ENCODE measurements at places on chromosomes 3 and 15.

DNA sequence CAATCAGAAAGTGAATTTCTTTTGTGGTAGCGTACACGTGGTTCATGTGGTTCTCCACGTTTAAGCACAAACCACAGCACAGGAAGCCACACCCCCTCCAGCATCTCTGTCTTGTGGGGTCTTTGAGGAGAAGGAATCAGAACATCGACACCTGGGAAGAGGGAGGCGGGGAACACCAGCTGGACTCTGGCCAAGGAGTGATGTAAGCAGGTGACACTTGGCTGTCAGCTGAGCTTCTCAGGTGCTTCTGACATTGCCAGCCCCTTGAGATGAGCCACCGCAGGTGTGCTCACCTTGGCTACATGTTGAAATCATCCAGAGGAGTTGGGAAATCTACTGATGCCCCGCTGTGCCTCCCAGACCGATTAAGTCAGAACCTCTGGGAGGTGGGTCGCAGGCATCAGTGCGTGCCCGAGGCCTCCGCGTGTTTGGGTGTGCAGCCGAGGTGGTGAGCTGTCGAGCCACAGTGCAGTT is 85.0 kb downstream of the FAM81A start:
- no peak for DNase-seq

GRCh38 chr15:45361878-45362277 is 16.5 kb downstream of the GATM start:
- DNase-seq = no peak

GRCh38 chr3:43861635-43862034 is 170.9 kb downstream of the ABHD5 start:
- DNase-seq = no peak

DNA sequence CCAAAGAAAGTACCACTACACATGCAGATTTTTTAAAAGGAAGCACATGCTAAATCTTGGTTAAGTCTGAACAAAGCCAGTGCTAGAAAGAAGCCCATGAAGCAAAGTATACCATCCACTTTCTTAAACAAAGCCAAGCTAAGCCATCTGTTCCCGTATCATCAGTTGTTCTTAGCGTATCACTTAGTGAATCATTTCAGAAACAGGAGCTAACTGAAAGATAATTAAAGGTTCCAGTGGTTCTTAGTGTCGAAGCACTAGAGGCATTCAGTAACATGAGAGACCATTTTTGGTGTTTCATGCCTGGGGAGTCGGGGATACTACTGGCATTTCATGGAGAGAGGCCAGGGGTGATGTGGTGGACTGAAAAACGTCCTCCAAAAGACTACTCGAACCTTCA is 12.8 kb downstream of the UBXN7 start:
- DNase-seq = no peak

DNA sequence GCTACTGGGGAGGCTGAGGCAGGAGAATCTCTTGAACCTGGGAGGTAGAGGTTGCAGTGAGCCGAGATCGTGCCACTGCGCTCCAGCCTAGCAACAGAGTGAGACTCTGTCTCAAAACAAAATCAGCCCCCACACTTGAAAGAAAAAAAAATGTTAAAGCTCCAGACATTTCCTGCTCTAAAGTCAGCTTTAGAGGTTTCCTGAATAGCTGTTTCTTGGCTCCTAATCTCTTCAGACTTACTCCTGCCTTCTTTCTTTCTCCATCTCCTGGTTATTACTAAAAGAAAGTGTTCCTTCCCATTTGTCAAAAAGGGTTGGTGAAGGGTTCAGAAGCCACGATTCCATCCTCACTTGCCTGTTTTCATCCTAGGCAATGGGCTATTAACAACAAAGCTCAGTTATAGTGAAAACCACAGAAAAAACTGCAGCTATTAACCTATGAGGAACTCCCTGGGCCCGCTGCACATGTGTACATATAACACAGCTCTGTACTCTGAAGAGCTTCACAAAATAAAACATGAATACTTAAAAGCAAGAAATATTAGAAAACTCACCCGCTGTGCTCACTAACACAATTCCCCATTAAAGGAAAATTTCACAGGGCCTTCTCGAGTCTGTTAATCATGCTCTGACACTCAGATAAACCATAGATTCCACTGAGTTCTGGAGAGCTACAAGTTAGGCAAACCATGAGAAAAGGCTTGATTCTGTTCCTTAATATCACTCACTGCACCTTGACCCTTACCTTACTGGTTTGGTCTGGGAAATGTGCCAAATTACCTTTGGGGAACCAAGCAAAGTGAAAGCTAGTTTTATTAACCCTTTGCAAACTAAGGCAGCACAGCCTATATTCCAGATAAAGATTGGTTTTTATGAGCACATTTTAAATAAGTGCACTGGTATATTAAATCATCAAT is 89.9 kb upstream of the TSPAN3 start:
- no peak for DNase-seq

- DNase-seq = no peak
Observed at GRCh38 chr3:179453967-179454366, 2.7 kb upstream of the GNB4 start.

GRCh38 chr15:84685304-84685703 is 27.3 kb upstream of the NMB start:
- peak; percentile 86 for DNase-seq

DNA sequence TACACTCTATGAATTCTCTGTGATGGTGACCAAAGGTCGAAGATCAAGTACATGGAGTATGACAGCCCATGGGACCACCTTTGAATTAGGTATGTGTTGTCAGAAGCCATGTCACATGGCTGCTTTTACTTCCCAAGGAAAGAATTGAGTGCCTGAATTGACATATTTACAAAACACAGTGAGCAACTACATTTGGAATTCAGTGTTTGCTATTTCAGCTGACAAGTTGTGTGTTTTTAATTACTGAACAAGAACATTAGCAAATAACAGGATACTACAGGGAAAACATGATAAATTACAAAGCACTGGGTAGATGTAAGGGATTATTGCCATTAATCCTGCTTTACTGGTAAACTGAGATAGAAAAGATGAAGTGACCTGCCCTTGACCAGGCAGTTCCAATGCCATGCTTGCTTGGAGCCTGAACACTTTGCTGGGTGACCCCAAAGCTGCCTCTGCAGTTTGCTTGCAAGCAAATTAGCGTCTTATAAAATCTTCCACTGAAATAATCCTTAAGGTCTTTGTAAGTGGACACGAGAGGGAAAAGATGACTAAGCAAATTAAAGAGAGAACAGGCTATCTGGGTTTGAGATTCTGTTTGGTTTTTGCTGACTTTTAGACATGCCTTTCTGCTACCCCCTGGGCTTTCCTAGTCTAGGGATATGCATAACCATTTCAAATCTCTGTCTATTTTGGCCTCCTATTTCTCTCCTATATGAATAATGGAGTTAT is 98.2 kb downstream of the HCN4 start:
- DNase-seq = no peak

GRCh38 chr3:107240183-107241091 is 136.8 kb upstream of the CCDC54 start:
- DNase-seq = peak; percentile 78

GRCh38 chr15:74988007-74988800 is 7.2 kb upstream of the SCAMP5 start:
- peak; percentile 22 for DNase-seq

DNA sequence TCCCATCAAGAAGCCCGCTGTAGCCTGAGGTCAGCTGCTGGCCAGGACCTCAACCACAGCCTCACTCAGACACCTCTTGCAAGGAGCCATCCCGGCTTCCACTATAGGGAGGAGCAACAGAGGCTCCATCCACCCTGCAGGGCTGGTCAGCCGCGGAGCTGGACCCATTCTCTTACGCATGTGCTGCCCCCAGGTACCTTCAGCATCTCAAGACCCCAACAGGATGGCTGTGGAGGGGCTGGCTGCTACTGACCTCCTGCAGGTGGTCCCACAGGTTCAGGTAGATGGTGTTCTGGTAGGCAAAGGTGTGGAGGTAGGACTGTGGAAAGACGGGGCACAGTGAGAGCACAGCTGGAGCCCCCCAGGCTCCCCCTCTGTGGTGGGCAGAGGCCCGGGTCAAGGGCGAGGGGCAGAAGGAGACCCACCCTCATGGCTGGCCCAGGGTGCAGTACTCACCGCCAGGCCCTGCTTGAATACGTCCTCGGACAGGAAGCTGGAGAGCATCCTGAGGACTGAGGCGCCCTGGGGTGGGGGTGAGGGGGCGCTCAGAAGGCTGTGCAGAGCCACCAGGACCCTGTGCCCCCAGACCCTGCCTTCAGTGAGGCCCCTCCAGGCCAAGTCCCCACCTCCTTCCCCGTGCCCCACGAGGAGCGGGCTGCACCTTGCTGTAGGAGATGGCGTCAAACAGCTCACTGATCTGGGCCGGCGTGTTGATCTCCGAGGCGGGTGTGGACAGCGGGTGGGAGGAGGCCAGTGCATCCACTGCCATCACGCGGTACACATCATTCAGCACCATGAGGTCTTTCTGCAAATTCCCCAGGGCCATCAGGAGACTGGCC is 11.4 kb downstream of the ANPEP start:
- no peak for DNase-seq

- DNase-seq = no peak
Observed at GRCh38 chr15:52098323-52098722, 14.3 kb downstream of the BCL2L10 start.

- no peak for DNase-seq
Observed at GRCh38 chr15:26562336-26562735, 210.5 kb downstream of the GABRB3 start.

DNA sequence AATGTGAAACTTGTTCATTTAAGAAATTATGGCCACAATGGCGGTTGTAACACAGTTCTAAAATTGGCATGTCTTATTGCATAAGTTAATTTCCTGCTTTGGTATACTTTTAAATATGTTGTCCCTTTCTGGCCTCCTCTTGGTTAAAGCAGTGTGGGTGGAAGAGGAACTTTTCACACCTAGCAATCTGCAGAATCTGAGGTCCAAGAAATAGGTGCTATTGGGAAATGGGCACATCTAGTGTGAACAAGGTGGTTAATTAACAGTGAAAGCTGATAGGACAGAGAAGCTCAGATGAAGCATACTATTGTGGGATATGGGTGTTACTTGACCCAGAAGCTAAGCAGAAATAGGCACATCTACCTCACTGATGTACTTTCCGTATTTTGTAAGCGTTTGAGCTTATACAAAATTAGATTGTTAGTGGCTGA is 10.6 kb downstream of the CMC1 start:
- DNase-seq = no peak

DNA sequence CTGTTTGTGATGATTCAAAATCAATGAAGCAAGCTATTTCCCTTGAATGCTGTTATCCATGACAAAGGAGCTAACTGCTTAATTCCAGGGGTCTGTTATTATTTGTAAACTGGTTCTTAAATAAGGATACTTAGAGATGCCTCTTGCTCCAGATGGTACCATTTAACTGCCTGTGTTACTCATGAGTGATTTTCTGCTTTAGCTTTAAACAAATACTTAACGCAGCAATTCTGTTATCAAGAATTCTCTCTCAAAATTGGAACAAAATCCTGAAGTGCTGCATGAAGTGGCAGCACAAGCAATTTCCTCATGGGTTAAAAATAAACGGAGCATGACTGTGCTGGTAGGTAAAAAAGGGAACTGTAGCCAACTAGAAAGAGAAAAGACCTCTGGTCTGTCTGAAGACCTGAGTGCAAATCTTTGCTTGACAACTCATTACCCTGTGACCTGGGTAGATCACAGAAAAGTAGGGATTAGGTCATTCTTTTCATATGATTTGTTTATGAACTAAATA is 62.5 kb upstream of the GBE1 start:
- DNase-seq = no peak

GRCh38 chr3:58084788-58085543 is 76.7 kb downstream of the FLNB start:
- no peak for DNase-seq

- DNase-seq = peak; percentile 99
Observed at GRCh38 chr3:66428733-66429132, 72.1 kb downstream of the LRIG1 start.

DNA sequence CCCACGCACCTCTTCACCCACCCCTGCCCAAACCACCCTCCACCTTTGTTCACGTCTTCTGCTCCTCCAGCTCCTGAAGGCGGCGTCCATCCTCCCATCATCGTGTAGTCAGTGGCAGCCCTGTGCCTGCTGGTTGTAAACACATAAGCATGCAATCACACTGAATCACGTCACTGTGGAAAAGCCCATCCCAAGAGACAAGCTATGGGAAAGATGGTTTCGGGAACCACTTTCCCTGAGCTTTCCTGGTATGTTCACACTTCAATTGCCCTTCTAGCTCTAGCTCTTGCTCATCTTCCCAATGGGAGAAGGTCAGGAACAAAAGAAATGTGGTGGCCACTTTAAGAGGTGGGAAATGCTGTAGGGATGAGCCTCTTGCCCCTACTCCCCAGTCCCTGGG is 14.4 kb upstream of the GOLGA8J start:
- DNase-seq = no peak

- no peak for DNase-seq
Observed at GRCh38 chr15:89208256-89208655, 13.1 kb downstream of the RLBP1 start.

GRCh38 chr3:14471016-14471415 is 68.6 kb downstream of the SLC6A6 start:
- no peak for DNase-seq

DNA sequence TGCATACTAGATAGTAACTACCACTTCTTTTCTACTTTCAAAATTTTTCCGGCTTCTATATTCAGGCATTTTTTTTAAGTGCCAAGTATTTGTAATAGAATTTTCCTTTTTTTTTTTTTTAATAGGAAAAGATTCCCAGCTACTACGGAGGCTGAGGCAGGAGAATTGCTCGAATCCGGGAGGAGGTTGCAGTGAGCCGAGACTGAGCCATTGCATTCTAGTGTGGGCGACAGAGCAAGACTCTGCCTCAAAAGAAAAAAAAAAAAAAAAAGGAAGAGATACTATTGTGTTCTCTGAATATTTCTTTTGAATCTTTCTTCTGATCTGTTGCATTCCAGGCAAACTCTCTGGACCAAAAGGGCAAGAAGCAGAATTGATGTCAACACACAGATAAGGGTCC is 557.3 kb downstream of the FGF12 start:
- no peak for DNase-seq

- DNase-seq = peak; percentile 59
Observed at GRCh38 chr3:176950743-176951142, 246.5 kb downstream of the TBL1XR1 start.

- no peak for DNase-seq
Observed at GRCh38 chr15:73602992-73603391, 30.2 kb downstream of the NPTN start.

GRCh38 chr3:128727485-128727884 is 1.5 kb downstream of the RAB7A start:
- no peak for DNase-seq

GRCh38 chr15:44593042-44593736 is 56.2 kb downstream of the EIF3J start:
- DNase-seq = peak; percentile 5

GRCh38 chr3:157148196-157148889 is 11.6 kb downstream of the CCNL1 start:
- no peak for DNase-seq

- DNase-seq = no peak
Observed at GRCh38 chr3:49535971-49536874, 18.1 kb upstream of the BSN start.
